ENCODE measurements at places on chromosomes 2 and 18.

GRCh38 chr2:118493213-118493612 lies 354.2 kb downstream of the EN1 start:
- no peak for DNase-seq

DNA sequence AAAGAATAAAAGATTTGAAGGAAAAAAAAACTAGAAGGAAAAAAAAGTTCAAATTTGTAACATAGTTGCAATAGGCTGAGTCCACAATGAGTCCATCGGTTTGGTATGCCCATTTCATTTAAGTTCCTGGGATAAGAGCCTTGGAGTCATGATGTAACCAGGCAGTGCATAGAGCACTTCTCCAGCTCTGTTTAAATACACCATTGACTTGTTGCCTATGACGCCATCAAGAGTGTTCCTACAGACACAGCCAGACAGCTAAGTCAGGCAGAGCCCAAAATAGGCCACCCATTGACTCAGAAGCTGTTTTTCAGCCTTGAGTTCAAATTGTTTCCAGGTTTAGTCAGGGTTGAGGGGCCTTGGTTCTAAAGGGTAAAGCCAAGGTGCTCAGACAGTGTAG lies 44.9 kb downstream of the SOCS6 start:
- DNase-seq: no peak

DNA sequence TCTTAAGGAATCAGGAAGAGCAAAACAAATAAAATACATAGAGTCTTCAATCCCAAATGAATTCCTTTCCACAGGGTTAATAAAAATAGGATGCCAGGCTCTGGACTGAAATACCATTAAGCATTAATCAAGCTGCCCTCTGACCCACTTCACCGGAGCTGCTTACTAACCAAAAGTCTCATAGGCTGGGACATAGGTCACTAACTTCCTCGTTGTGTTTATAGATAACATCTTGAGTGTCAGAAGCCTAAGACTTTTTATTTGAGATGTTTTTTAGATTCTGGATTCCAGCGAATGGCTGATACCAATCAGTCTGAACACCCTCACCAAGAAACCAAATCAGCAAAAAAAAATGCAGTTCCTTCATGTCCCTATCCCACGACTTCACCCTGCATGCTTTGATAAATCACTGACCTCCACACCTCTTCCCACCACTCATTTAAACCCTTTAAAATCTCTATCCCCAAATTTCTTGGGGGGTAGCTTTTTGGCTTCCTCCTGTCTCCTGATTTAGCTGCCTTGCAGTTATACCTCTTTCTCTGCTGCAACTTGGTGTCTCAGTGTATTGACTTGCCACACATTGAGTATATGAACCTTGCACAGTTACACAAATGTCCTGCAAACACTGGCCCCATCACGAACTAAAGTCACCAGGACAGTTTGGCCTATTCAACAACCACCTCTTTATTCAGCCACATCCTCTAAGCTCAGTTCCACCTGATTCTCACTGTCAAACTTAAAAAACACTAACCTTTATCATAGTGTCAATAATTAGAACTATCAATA lies 399.3 kb downstream of the METTL4 start:
- DNase-seq: no peak

- DNase-seq: no peak
These were observed 57.4 kb upstream of the RAPH1 start for GRCh38 chr2:203592470-203592869.

GRCh38 chr2:433216-433615 lies 145.3 kb upstream of the ALKAL2 start:
- DNase-seq: no peak

DNA sequence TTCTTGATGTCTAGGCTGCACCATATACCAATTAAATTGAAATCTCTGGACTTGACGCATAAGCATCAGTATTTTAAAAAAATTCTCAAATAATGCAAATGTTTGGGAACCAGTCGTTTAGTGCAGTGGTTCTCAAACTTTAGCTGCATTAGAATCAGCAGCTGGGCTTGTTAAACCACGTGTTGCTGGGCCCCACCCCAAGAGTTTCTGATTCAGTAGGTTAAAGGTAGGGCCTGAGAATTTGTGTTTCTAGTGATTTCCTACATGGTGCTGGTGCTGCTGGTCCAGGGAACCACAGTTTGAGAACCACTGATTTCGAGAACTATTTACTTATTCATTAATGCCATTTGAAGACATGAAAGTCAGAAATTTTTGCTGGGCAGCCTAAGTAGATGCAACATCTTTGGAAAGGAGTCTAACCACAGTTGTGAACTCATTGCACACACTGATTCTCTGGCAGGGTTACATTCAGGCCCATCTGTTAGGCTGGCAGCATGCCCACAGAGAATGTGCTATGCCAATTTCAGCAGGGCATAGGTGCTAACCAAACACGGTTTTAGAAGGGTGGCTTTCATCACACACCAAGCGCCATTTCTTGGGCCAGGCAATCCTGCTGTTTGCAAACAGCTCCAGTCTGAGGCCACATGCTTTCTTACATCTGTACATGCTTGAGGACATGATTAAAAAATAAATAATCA lies 26.4 kb upstream of the ATP5MC3 start:
- DNase-seq: no peak

GRCh38 chr2:53077413-53077812 lies 690.2 kb upstream of the CHAC2 start:
- no peak for DNase-seq

DNA sequence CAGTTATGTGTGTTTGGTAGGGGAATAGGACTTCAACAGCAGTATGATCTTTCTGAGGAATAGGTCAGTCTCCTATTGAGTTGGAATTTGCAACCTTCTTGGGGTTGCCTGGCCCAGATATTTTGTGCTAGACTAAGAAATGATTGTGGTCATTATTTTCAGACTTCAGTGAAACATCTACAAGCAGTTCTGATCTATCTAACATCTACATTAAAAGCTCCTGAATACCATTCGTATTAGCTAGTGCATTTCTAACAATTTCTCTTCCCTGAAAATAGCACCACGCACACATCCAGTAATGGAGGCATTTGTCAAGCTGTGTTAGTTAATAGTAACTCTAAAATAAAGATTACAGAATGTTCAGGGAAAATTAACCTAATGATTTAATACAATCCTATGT lies 179.3 kb downstream of the FIGN start:
- no peak for DNase-seq

- no peak for DNase-seq
These were observed at the start of gene MATN3 for GRCh38 chr2:20012282-20013125. TSS of gene MATN3 (minus strand) at chr2:20012668. CDS start at chr2:20012631, 37 bp downstream.

DNA sequence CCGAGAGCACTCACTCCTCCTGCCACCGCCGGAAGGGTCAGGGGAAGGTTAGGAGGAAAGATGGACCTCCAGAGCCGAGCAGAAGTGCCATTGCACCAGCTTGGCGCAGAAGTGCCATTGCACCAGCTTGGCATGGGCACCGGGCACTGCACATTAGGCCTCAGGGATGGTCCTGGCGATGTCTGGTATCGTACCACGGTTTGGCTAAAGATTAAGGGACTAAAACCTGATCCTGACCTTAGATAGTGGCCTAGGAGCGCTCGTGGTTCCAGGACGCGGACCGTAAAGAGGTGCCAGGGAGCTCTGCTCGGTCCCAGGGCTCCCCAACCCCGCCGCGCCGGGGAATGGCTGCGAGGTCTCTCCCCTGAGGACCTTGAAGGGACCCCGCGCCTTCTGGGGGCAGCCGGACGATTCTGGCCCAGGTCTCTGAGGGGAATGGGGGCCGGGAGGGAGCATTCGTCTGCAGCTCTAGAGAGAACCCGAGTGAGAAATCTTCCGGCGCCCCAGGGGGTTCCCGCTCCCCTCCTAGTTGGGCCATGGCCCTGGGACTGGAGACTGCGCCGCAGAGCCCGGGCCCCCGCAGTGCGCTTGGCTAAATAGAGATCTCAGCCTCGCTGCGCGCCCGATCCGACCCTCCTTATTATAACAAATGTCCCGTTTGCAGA lies 1.8 kb downstream of the PAX8 start:
- DNase-seq: no peak

DNA sequence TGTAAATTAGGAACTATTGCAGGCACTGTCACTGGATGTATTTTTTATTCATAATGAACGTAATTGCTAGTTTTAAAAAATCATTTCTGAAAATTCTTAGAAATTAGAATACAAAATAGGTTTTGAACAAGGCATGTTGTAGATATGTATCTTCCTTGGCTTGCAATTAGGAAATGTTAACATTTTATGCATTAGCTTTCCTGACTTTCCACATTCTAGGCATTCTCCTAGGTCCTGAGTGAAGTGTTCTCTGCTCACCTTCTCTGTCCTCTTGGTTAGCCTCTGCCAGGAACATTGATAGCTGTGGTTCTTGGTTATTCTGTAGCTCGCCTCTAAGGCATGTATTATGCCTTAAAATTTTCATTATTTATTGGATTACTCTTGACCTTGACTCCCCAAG lies 130.3 kb downstream of the FHOD3 start:
- no peak for DNase-seq

- DNase-seq: no peak
These were observed 29.8 kb upstream of the RMP24 start for GRCh38 chr18:35942661-35943060.

GRCh38 chr2:240032406-240033329 lies 2.4 kb upstream of the OR6B2 start:
- DNase-seq: no peak

DNA sequence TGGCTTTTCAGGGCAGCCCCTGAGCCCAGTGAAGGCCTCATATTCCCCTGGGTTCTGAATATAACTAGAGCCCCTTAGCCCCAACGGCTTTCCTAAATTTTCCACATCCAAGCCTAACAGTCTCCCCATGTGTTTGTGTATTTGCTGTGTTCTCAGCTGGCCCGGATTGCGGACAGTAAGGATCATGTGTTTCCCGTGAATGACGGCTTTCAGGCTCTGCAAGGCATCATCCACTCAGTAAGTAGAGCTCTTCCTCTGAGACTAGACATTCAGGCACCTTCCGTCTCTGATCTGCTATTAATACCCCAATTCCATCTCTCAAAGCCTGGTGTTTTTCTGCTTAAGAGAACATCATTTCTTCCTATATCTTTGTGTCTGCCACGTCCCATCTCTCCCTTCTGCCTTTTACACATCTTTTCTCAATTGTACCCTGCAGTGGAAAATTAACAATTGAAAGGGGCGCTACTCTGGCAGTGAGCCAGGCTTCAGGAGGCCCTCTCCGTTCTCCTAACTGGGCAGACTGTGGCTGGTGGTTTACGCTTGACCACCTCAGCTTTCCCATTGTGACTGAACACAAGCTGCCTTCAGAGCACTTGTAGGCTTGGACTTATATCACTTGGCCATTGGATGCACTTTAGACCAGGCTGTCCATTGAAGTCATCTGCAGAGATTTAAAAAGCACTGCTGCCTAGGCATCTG lies 64.4 kb downstream of the ANTXR1 start:
- no peak for DNase-seq

DNA sequence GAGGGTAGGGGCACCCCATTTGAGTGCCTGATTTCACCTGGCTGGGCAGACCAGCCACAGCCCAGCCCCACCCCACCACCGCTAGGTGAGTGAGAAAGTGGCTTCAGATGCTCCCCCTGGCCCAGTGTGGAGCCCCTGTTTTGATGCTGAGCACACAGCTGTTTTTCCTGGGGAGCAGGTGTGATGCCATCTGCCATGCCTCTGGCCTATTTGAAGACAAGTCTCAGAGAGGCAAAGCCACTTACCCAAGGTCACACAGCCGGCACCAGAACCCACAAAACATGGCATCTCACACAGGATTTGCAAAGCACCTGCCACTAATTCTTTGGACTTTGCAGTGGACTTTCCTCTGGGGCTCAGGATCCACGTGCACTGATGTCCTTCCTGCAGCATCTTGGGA lies 131.3 kb downstream of the INHBB start:
- no peak for DNase-seq

GRCh38 chr2:129361688-129362087 lies 617.8 kb upstream of the RAB6C start:
- no peak for DNase-seq

DNA sequence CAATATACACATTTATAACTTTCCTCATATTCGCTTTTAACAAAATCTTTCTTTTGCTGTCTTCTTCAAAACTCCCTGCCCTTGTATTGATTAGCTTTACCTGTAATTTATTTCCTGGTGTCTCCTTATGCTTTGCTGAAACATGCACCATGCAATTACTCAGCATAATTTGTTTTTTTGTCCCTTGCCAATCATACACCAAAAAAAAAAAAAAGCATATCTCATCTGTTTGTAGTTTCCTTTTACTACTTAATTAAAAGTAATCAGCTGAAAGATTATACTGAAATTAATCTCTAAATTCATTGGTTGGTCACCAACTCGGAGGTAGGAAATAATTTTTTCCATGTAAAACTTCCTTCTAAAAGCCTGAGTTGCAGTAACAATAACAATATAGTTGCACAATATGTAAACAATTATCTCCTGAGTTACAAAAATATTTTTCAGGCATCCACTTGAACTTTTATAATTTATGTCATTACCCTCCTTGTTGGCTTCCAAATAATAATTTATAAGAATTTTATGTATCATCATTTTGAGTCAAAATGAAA lies 53.0 kb upstream of the ROCK1 start:
- DNase-seq: no peak

DNA sequence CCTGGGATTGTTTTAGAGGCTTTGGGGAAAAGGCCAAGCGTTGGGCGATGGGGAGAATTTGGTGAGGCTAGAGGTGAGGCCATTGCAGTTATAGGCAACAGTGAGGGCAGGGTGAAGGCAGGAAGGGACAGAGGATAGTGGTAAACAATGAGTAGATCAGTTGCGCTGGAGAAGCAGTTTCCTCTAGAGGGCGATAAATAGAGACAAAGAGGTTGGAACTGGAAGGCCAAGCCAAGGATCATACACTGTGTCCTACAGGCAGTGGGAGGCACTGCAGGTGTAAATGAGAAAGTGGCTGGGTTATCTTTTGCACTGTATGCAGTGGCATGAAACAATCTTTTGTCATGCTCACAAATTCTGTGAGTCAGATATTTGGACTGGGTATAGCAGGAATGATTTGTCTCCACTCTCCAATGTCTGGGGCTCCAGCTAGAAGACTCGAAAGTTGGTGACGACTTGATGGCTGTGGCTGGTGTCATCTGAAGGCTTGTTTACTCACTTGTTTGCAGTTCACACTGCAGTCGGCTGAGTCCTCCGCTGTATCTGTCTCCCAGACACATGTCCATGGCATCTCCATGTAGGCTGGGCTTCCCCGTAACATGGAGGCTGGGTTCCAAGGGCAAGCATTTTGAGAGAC lies 82.1 kb downstream of the TNP1 start:
- no peak for DNase-seq

GRCh38 chr2:193566276-193566675 lies 1371.5 kb upstream of the TMEFF2 start:
- no peak for DNase-seq

GRCh38 chr2:163602196-163602595 lies 133.6 kb downstream of the FIGN start:
- DNase-seq: no peak

- no peak for DNase-seq
These were observed 102.2 kb upstream of the IL1R2 start for GRCh38 chr2:101889460-101890098.

Measured in activated naive CD4-positive, alpha-beta T cell (primary cell).